ENCODE measurements at places on chromosomes 7 and 10.

GRCh38 chr10:12854988-12855387 is 146.5 kb downstream of the CCDC3 start:
- no peak for DNase-seq

GRCh38 chr7:101747879-101748345 is 69.5 kb upstream of the CUX1 start:
- no peak for DNase-seq

DNA sequence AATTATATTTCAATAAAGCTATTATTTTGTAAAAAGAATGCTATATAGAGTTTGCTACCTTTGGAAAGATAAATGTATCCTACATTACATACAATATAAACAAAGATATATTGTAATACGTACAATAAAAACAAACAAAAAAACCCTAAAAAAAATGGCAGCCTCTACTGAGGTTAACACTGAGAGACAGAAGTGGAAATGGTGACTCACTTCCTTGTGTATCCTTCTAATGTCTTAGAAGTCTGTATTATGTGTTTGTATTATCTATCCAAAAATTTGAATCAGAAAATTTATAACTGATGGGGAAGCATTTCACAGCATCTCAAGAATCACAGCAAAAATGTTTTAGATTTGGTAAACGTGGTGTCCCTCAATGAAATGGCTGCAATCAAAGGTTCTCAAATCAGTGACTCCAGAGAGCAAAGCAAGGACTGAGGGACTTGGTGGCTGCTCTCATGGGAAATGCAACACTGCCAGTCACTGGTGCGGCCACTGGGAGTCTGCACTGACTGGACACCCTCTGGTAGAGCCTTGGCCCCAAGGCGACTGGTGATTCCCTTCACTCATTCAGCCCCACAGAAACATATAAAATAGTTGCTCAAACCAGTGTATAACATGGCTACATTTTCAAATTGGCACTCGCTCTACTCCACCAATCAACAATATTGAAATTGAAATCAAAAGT is 53.8 kb downstream of the PANK1 start:
- no peak for DNase-seq

- DNase-seq = no peak
Observed at GRCh38 chr7:74338366-74339108, 49.3 kb downstream of the CLIP2 start.

GRCh38 chr10:68096913-68097516 is 12.3 kb upstream of the MYPN start:
- no peak for DNase-seq

DNA sequence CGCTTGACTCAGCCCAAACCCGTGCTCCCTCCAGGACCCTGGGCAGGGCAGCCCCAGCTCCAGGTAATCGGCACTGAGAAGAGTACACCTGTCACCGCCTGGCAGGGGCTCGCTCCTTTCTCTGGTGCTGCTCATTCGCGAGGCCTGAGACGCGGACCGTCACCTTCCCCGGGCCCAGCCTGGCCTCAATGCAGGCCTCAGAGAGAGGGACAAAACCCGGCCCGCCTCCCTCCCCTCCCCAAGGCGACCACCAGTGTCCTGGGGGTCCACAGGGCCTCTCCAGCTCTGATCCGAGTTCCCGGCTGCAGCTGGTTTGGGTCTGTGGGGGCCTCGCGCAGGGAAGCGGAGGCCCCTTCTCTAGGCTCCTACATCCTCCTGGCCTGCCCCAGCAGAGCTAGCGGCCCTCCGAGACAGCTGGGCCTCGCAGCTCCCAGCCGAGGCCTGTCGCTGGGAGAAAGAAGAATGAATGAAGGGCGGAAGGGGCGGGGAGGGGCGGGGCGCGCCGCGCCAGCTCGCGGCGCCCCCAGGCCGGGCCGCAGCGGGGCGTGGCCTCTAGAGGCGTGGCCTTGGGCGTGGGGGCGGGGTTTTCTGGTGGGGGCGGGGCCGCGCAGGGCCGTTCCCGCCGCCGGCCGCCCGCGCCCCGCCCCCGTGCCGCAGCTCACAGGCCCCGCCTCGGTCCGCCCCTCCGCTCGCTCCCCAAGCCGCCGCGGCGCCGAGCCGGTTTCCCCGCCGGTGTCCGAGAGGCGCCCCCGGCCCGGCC is at the start of gene LIMK1:
Gene LIMK1 (plus strand): TSS at position 688 of the 760 bp plus-strand sequence. CDS start 187 bp downstream, outside the sequence.
- peak; percentile 95 for DNase-seq

- DNase-seq = no peak
Observed at GRCh38 chr10:20839141-20839540, 58.0 kb downstream of the NEBL start.

GRCh38 chr10:133390597-133391248 is 3.2 kb upstream of the MTG1 start:
- DNase-seq = peak; percentile 65

DNA sequence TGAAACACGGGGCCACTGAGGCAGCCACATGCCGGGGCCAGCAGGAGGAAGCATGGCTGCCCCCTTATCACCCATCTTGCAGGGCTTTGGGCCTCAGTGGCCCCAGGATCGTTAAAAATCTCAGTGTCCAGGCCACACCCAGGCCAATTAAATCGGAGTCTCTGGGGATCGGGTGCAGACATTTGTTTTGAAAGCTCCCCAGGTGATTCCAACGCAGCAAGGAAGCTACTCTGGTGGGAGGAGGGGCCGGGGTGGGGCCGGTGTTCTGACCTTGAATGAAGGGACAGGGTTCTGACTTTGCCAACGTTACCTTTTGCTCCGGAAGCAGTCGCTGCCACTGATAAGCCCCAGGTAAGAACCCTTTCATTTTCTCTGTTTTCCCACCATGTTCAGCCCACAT is 412.3 kb upstream of the FOXK1 start:
- DNase-seq = peak; percentile 60

GRCh38 chr7:75725306-75725705 is 13.4 kb downstream of the HIP1 start:
- no peak for DNase-seq

DNA sequence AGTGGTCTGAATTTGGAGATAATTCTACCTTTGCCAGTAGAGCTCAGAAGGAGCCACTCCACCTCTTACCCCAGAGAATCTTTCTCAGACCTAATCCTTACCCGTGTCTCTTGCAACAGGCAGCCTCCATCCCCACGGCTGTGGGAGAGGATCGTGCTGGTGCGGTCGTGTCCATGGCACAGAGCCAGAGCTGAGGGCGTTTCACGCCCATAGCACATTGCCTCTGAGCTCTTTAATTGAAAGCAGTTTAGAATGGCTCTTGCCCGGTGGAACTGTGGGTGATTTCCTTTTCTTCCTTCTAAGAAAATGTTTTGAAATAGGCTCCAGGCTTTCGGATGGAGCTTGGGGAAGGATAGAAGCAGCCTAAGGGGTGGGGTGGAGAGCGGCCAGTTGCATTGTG is 41.5 kb downstream of the PRF1 start:
- no peak for DNase-seq

GRCh38 chr7:774161-775109 is 47.4 kb upstream of the PRKAR1B start:
- no peak for DNase-seq

DNA sequence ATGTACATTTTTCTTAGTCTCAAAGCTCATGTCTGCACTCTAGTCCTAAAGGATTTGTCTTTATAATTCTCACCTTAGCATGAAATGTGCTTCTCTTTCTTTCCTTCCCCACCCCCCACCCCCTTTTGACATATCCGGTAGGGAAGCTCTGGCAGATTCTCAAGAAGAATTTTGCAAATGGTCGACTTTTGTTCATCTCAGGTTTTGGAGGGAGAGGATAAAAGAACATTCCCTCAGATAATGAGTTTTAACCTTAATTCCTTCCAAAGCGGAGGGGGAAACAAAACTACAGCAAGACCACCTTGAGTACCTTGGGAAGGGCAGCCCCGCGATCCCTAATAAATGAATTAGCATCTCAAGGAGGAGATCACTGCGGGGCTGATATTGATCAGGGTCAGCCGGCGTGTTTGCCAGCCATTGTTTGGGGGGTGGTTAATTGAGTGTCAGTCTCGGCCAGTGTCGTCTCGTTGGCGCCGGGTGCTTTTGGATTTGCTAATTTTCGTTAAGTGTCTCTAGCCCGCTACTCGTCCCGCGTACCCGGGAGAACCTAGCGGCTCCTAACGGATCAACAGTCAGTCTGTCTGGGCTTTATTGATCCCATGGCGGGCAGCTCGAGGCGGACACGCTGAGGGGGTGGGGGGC is 874 bp upstream of the BAMBI start:
- peak; percentile 87 for DNase-seq

DNA sequence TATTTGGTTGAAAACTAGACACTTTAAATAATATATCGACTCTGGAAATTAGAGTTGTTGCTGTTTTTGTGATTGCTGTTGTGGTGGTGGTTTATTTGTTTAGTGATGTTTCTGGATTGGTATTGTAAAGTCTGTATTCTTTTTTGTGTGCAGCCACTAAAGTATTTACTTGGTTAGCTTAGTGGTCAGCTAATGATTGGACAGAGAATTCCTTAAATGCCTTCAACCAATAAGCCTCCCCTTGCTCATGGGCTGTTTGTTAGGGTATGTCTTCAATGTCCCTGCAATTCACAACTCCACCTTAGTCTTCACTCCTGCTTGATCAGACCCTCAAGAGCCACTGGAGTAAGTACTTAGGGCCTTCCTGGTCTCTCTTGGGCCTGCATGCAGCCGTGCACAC is 71.0 kb downstream of the PAXIP1 start:
- no peak for DNase-seq
